Dermis microvascular lymphatic vessel endothelial cell (primary cell): ENCODE measurements at places on chromosomes 4 and X. TPM values are rescaled to one million over a fixed set of nuclear protein-coding genes. Genes with fewer than 3 reads are reported as not detected.

DNA sequence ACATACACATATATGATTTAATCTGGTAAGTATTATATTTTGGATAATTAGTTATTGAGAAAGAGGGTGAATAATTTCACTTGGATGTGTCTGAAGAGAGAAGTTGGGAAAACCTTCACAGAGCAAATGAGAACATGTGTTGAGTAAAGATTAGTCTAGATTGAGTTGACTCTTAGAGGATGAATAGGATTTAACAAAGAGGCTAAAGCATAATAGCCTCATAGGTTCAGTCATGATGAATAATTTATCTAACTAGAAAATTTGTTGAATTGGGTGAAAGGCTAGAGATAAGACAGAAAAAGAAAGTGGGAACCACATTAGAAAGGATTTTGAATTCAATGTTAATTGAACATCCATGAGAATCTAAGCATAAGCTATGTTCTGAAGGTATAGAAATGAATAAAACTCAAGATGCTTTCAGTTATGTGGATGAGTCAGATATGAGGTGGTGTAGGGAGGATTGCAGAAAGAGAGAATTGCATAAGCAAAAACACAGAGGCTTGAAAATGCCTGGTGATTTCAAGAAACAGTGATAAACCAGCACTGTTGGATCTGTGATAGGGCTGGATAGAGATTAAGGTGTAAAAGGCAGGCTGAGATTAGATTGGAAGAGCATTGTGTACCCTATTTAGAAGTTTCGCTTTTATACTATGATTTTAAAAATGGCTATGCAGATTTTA is 207.6 kb upstream of the NR3C2 start:
- no peak for DNase-seq

DNA sequence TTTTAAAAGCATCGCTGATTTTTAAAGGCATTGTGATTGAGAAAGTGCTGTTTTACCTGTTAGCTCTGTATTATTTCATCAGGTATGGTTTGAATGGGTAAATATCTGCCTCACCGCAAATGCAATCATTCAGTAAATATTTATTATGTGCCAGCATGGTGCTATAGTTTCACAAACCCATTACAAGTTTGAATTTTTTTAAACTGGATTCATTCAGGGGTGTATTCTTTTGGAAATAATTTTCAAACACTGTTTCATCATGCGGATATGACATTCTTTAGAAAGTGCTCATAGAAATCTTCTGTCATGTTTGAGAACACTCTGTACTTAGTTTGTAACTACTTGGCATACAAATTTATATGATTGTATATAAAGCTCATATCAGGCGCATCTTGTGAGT is 37.2 kb downstream of the LIMCH1 start:
- no peak for DNase-seq

Gene RAB41
- not detected in 2 replicates for total RNA-seq

Gene KIAA1210
- not detected in 2 replicates for total RNA-seq
